ENCODE measurements at places on chromosomes 6 and 20.

- no peak for DNase-seq
These were observed 86.2 kb downstream of the TFAP2C start for GRCh38 chr20:56715309-56715708.

- no peak for DNase-seq
These were observed 11.3 kb downstream of the SLC17A5 start for GRCh38 chr6:73642530-73642929.

- no peak for DNase-seq
These were observed 417.3 kb upstream of the ARID1B start for GRCh38 chr6:156359912-156360311.

- no peak for DNase-seq
These were observed 54.5 kb downstream of the CLIC5 start for GRCh38 chr6:45961125-45961524.

DNA sequence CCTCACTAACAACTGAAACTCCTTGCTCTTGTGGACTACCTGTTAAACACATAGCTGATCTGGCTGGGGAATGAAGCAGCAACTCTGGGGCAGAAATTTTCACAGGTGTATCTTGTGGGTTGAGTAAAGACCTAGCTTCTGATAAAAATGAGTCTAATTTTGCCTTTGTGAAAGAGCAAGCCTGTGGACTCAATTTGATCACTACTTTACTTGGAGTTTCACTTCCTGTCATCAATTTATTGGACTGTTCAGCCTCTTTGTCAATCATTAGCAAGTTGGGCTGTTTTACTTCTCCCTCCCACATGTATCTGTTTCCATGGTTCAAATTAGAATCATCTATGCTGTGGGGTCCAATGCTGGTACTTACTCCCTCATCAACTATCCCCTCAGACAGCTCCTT is 29.6 kb upstream of the CRIP3 start:
- DNase-seq: no peak

DNA sequence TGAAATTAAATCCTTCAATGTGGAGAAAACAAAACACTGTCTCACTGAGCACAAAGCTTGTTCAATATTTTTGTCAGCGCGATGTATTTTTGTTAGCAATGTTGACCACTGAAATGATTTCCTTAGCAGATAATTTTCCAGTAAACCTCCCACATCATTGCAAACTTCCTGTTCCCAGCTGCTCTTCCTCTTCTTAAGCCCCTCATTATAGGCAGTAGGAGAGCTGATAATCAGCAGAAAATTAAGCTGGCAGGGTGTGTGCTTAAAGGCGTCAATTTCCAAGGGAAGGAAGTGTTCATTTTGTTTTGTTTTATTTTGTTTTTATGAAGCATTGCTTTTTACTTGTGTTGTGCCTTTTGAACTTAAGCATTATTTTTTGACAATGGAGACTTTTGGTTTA is 29.1 kb upstream of the TMEM14A start:
- no peak for DNase-seq

DNA sequence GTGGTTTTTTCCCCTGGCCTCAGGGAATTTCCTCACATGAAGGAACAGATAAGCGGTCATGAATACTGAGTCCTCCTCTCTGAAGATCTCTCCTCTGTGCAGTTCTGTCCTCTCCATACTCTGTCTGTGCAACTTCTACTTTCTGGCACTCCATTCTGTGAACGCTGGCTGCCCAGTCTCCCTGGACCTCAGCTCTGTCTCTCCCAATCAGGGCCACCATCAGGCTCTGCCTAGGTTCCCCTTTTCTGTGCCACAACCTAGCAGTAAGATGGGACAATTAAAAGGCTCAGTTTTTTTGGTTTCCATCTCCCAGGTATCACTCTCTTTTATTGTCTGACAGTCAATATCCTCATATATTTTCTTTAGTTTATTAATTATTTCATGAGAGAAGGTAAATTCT is 4.8 kb upstream of the ADGB start:
- DNase-seq: no peak

All from activated naive CD4-positive, alpha-beta T cell (primary cell).